ENCODE measurements at places on chromosomes 5 and 9. TPM values are rescaled to one million over a fixed set of nuclear protein-coding genes. Genes with fewer than 3 reads are reported as not detected.

Gene ARHGEF28
- 5.5 TPM for polyA plus RNA-seq

Gene FBN2
- 0.11 TPM for polyA plus RNA-seq

Gene OCLN
- polyA plus RNA-seq: 2.1 TPM

Gene ASPN
- 1.5 TPM for polyA plus RNA-seq

Gene PCDHB16
- polyA plus RNA-seq: 0.90 TPM

Gene PCDHA11
- not detected for polyA plus RNA-seq

Gene RASEF
- polyA plus RNA-seq: 1.3 TPM
